ENCODE measurements at places on chromosomes 7 and 10.

DNA sequence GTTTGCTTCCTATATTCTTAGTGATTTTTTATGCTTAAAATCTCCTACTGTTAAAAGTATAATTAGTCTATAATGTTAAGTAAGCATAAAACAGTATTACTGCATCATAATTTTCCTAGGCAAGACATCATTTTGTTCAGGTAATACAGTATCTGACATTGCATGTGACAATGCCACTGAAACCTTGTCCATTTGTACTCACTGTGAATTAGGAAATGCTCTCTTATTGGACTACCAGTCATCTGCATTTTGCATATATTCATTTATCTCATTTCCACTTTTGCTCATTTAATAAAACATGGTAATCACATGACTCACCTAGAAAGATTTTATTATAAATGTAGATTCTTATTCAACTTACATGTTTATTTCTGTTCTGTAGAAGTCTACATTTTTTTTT lies 379.1 kb downstream of the ETV1 start:
- no peak for DNase-seq

DNA sequence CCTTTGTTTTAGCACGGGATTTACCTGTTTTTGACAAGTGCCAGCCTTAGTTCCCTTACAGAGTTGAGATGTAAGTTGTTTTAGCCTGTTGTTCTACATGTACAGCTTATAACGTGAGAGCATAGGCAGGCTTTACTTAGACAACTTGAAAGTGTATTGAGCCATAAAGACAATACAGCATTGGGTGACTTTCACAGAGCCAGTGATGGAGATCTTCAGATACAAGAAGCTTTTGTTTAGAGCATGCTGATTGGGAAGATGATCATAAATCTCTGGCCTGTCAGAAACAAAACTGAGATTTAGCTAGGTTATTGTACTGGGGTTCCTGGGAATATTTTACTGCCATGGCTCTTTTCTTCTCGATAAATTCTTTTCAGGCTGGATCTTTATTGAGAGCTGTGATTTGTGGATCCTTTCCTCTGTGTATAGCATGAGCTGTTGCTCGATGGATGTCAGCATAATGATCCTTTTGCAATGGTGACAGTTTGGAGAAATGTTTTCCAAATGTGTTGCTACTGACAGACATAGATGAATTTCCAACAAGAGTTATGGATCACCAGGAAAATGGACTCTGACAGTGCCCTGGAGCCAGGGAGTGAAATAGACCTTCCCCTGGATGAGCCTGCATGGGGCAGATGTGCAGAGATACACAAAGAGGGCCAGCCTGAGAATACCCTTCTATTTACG lies 30.2 kb downstream of the LHFPL3 start:
- DNase-seq, result no peak

- no peak for DNase-seq
These were observed 199.8 kb downstream of the EBF3 start for GRCh38 chr10:129764011-129764900.

DNA sequence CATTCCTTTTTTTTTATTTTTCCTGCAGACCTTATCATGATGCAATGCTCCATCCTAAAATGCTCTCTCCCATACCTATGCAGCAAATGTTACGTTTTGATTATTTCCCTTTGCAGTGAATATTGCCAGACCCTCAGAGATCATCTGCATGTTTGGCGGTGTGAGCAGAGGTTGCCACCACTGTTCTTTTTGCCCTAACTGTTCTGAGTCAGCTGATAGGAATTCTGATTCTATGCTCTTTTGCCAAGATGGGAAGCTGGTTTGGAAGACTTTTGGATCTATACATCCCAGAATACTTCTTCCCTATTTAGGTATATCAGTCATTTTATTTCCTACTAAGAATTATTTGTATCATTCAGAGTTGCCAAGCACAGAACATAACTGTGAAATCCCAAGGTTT lies 130.5 kb downstream of the KLF6 start:
- DNase-seq, result no peak

- DNase-seq, result peak; percentile 15
These were observed 15.8 kb downstream of the KLLN start for GRCh38 chr10:87847550-87847949.

GRCh38 chr10:97015240-97015639 lies 170.5 kb downstream of the SLIT1 start:
- DNase-seq, result no peak
